Activated CD4-positive, alpha-beta memory T cell treated with anti-CD3 and anti-CD28 coated beads for 36 hours (primary cell): ENCODE measurements at places on chromosomes 3 and 15. TPM values are rescaled to one million over a fixed set of nuclear protein-coding genes. Genes with fewer than 3 reads are reported as not detected.

DNA sequence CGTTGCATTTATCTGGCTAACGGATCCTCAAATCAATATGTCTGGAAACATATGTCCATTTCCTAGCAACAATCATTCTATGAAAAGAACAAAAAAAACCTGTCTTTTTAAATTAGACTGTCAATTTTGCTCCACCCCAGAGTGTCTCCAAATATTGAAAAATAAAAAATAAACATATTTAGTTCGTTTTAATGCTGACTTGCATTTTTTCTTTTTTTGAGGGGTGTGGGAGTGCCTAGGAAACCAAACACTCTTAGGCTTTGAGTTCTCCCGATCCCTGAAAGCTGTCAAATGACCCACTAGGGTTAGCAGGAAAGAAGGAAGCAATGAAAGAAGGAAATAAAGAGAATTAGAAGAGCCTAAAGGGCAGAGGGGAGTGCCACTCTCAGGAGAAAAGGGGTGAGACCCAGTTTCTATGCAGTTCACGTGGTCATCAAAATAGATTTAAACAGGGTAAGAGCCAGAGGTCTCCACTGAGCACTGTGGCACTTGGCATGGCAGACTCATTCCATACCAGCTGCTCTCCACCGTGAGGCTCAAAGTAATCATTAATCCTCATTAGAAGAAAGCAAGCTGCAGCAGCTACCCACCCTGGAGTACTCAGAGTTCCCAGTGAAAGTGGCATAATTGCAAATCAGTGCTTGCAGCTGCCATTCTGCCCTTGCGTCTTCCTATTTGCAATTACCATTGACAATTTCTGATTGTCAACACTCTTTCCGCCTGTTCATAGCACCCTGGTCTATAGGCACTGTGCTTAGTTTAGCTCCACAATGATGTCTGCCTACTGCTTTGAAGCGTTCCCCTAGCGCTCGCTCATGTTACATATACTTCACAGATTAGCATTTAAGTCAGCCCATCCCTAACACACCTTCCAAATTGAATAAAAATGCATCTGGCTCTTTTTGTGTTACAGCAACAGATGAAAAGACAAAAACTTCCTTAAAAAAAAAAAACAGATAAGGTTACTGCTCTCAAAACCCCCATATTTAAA lies 32.3 kb downstream of the PDZRN3 start:
- no peaks in the 10 kb centered on the region for H3K4me1 ChIP-seq
- no peaks in the 10 kb centered on the region for H3K36me3 ChIP-seq
- H3K27me3 ChIP-seq: no peaks in the 10 kb centered on the region
- no peak for DNase-seq

GRCh38 chr3:59142556-59142955 lies 92.7 kb upstream of the CFAP20DC start:
- no peaks in the 10 kb centered on the region for H3K36me3 ChIP-seq
- DNase-seq: no peak
- H3K4me1 ChIP-seq: no peaks in the 10 kb centered on the region

- peaks cover 8% of the 10 kb centered on the region for H3K4me1 ChIP-seq
- peak; percentile 74 for DNase-seq
- H3K36me3 ChIP-seq: no peaks in the 10 kb centered on the region
These were observed 781 bp upstream of the CYP1A1 start for GRCh38 chr15:74725845-74726773.

The KLHL18 gene
- total RNA-seq: 23.7 TPM

DNA sequence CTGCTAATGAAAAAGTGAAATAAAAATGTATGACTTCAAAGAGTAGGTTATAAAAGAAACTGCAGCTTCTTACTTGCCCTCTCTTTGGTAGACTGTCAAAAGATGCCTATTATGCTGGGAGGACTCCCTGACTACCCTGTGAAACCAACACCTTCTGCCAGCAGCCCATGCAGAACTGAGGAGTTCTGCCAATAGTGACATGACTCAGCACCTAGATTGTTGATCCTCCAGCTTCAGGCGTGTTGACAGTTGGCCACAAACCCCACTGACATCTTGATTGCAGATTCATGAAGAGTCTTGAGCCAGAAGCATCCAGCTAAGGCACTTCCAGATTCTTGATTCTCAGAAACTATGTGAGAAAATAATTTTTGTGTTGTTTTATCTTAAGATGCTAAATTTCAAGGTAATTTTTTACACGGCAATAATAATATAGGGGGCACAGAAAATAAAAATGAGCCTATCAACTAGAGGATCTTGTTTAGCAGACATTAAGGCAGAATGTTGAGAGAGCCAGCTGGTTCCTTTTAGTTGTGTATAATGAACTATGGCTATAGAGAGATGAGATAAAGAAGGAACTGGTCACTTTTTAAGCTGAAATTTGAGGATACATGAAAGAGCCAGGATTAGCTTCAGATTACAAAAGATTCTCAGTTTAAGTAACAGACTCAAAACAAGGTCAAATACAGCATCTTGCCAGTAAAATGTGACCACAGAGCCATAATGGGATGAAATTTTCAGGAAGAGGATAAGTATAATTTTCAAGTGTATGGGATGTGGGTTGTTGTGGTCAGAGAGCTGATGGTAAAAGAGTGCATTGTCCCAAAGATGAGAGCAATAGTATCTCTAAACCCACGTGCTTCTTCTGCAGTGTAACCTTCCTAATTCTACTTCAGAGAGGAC lies 588.7 kb upstream of the CBLB start:
- peaks cover 17% of the 10 kb centered on the region for H3K4me1 ChIP-seq
- DNase-seq: peak; percentile 56
- H3K4me3 ChIP-seq: no peak overlapping the region
- H3K36me3 ChIP-seq: no peaks in the 10 kb centered on the region
- H3K27me3 ChIP-seq: no peaks in the 10 kb centered on the region

The NTRK3 gene
- 0.85 TPM for total RNA-seq

GRCh38 chr3:62277986-62278385 lies 95.4 kb downstream of the FEZF2 start:
- H3K4me1 ChIP-seq: no peaks in the 10 kb centered on the region
- DNase-seq: no peak
- no peak overlapping the region for H3K4me3 ChIP-seq
- no peak overlapping the region for H3K27ac ChIP-seq

GRCh38 chr3:67624078-67624477 lies 30.3 kb downstream of the SUCLG2 start:
- H3K4me1 ChIP-seq: peaks cover 39% of the 10 kb centered on the region
- no peak overlapping the region for H3K27ac ChIP-seq
- H3K36me3 ChIP-seq: peaks cover 47% of the 10 kb centered on the region

DNA sequence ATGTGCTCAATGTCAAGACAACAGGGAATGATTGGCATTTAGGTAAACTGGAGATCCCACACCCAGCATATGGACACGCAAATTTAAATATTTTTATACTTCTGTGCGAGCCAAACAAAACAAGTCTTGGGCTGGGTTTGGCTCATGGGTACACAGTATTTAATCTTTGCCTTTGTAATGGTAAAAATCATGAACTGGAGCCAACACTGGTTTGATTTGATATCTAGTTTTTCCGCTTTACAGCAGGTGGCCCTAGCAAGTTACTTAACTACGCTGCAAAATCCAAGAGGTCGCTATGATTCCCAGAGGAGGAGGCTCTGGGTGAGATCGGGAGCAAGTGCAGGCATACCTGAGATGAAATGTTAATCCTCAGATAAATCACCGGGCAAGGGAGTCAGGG lies 207.9 kb upstream of the SATB1 start:
- peaks cover 5% of the 10 kb centered on the region for H3K4me1 ChIP-seq
- DNase-seq: no peak
- H3K27ac ChIP-seq: no peak overlapping the region
- no peak overlapping the region for H3K4me3 ChIP-seq
- peaks cover 3% of the 10 kb centered on the region for H3K36me3 ChIP-seq
- no peaks in the 10 kb centered on the region for H3K27me3 ChIP-seq
